Stomach (tissue), 19 donors: ENCODE measurements at places on chromosomes 2 and 18. TPM values are rescaled to one million over a fixed set of nuclear protein-coding genes. Genes with fewer than 3 reads are reported as not detected.
A peak's percentile ranks its signal among the peaks of the same experiment; 100 is the strongest.

Gene DCDC2C
- not detected for polyA plus RNA-seq

Gene GALNT3
- polyA plus RNA-seq: 32.7 TPM

Gene CFC1
- polyA plus RNA-seq: 10.9 TPM

Gene PFN4
- 0.56 TPM for polyA plus RNA-seq

Gene SERPINB11
- not detected for polyA plus RNA-seq

Gene TFPI
- polyA plus RNA-seq: 13.6 TPM

Gene MPHOSPH10
- polyA plus RNA-seq: 22.8 TPM

Gene DNAJC10
- 11.0 TPM for polyA plus RNA-seq

- H3K4me3 ChIP-seq: no peak overlapping the region
- peaks cover 4% of the 10 kb centered on the region for H3K4me1 ChIP-seq
- no peaks in the 10 kb centered on the region for H3K36me3 ChIP-seq
- DNase-seq: peak; percentile 37
Observed at GRCh38 chr2:7400628-7401027, 483.4 kb downstream of the RNF144A start.

GRCh38 chr2:66995636-66996035 is 401.5 kb upstream of the ETAA1 start:
- no peaks in the 10 kb centered on the region for H3K27me3 ChIP-seq
- no peak for DNase-seq
- H3K4me1 ChIP-seq: no peaks in the 10 kb centered on the region
- H3K4me3 ChIP-seq: no peak overlapping the region
- H3K27ac ChIP-seq: no peak overlapping the region

DNA sequence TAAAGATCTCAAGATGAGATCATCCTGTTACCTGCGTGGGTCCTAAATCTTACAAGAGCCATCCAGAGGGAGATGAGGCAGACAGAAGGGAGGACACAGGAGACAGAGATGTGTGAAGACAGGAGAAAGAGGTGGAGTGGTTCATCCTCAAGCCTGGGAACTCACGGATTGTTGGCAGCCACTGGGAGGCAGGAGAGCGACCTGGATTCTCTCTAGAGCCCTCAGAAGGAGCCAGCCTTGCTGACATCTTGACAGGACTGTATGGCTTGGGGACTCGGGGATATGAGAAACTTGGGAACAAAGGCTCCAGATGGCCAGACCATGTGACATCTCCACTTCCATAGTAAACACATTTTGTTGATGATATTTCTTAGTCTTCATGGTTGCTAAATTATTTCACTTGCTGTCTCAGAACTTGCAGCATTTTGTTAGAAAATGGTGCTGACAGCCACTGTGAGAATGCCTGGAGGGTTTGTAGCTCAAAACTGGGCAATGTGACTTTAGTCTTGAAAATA is 57.8 kb upstream of the MC2R start:
- H3K4me3 ChIP-seq: no peak overlapping the region
- H3K27ac ChIP-seq: no peak overlapping the region
- no peaks in the 10 kb centered on the region for H3K27me3 ChIP-seq
- DNase-seq: no peak
- no peaks in the 10 kb centered on the region for H3K4me1 ChIP-seq

GRCh38 chr2:9535177-9535576 is 20.5 kb downstream of the ADAM17 start:
- peaks cover 47% of the 10 kb centered on the region for H3K36me3 ChIP-seq
- DNase-seq: no peak
- no peak overlapping the region for H3K27ac ChIP-seq

GRCh38 chr2:47050762-47051161 is 104.3 kb downstream of the STPG4 start:
- DNase-seq: no peak
- H3K36me3 ChIP-seq: peaks cover 75% of the 10 kb centered on the region
- no peaks in the 10 kb centered on the region for H3K27me3 ChIP-seq
- H3K27ac ChIP-seq: no peak overlapping the region

GRCh38 chr2:234437642-234438304 is 59.1 kb downstream of the ARL4C start:
- H3K4me1 ChIP-seq: peaks cover 5% of the 10 kb centered on the region
- no peak overlapping the region for H3K27ac ChIP-seq
- no peak overlapping the region for H3K4me3 ChIP-seq
- no peak for DNase-seq
- no peaks in the 10 kb centered on the region for H3K36me3 ChIP-seq

- H3K36me3 ChIP-seq: no peaks in the 10 kb centered on the region
- no peaks in the 10 kb centered on the region for H3K27me3 ChIP-seq
- no peak overlapping the region for H3K4me3 ChIP-seq
- DNase-seq: peak; percentile 59
- no peak overlapping the region for H3K27ac ChIP-seq
Observed at GRCh38 chr2:54878182-54878581, 154.7 kb downstream of the EML6 start.

- no peak overlapping the region for H3K4me3 ChIP-seq
- no peak overlapping the region for H3K27ac ChIP-seq
- H3K4me1 ChIP-seq: no peaks in the 10 kb centered on the region
Observed at GRCh38 chr2:1800716-1801388, 56.5 kb upstream of the PXDN start.

DNA sequence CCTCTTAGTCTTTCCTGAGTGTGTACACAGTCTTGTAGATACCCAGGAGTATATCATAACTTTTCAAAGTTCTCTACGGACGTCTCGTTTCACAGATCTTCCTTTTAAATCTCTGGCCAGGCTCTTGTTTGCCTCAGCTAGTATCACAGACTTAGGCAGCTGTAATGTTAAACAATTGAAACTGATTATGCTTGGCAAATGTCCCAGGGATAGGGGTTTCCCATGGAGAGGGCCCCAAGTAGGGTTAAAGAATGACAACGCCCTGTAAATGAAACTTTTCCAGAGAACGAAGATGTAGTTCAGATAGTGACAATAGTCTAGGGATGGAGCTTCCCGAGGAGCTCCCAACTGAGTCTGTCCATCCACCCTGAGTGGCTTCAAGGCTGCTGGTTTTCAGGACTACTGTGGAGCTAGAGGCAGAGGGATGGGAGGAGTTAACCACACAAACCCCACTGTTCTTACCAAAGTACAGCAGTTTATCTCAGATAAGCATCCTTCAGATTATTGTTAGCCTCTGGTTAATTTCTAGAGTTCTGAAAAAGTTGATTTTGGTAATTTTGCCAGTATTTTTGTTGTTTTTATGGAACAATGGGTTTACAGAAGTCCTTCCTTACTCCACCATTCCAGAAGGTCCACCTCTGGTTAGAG is 9.1 kb downstream of the NEURL3 start:
- H3K27me3 ChIP-seq: peaks cover 7% of the 10 kb centered on the region
- DNase-seq: no peak
- no peak overlapping the region for H3K27ac ChIP-seq
- no peak overlapping the region for H3K4me3 ChIP-seq
- H3K4me1 ChIP-seq: peaks cover 5% of the 10 kb centered on the region

DNA sequence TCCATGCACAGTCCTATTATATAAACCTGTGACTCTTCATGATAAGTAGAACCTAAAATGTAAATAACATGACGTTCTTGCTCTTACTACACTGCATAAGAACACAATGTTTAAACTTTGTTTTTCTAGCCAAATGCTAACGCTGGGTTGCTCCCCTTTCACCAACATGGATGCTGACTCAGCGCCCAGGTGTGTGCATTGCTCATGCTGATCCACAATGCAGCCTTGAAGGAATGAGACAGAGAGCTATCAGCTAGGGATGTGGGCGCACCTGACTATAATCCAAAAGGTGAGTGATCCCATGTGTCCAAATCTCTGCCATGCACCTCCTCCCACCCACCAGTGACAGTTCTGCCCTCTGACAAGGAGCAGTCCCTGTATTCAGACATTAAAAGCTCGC is 235.0 kb downstream of the IRS1 start:
- DNase-seq: peak; percentile 29
- no peaks in the 10 kb centered on the region for H3K4me1 ChIP-seq
- no peaks in the 10 kb centered on the region for H3K36me3 ChIP-seq
- H3K27ac ChIP-seq: no peak overlapping the region
